Putamen (tissue), 1 donor: ENCODE measurements at places on chromosomes 1 and 21.
A peak's percentile ranks its signal among the peaks of the same experiment; 100 is the strongest.

DNA sequence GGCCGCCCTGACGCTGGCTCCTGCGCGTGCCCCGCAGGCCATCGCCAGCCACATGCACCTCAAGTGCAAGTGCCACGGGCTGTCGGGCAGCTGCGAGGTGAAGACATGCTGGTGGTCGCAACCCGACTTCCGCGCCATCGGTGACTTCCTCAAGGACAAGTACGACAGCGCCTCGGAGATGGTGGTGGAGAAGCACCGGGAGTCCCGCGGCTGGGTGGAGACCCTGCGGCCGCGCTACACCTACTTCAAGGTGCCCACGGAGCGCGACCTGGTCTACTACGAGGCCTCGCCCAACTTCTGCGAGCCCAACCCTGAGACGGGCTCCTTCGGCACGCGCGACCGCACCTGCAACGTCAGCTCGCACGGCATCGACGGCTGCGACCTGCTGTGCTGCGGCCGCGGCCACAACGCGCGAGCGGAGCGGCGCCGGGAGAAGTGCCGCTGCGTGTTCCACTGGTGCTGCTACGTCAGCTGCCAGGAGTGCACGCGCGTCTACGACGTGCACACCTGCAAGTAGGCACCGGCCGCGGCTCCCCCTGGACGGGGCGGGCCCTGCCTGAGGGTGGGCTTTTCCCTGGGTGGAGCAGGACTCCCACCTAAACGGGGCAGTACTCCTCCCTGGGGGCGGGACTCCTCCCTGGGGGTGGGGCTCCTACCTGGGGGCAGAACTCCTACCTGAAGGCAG lies 23.4 kb upstream of the ARF1 start:
- DNase-seq: no peak

GRCh38 chr1:106980121-106980520 lies 76.4 kb upstream of the PRMT6 start:
- DNase-seq: no peak

GRCh38 chr1:29478879-29479278 lies 242.6 kb downstream of the PTPRU start:
- no peak for DNase-seq

DNA sequence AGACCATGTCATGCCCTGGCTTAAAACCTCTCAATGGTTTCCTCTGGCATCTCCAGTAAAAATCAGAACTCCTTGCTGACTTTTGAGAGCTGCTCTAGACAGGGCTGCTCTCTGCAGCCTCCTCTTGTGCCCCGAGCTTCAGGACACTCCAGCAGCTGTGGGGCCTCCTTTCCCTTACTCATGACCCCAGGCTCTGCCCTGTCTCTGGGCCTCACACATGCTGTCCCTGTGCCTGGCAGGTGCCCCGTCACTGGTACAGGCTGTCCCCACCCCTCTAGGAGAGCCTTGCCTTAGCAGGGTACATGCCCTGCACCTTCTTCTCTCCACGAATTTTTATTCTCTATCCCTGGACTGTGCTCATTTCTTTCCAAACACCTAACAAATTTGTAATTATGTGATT lies 43.2 kb downstream of the HIVEP3 start:
- DNase-seq: no peak

GRCh38 chr1:35451125-35451528 lies 106.1 kb downstream of the KIAA0319L start:
- DNase-seq: peak; percentile 81

DNA sequence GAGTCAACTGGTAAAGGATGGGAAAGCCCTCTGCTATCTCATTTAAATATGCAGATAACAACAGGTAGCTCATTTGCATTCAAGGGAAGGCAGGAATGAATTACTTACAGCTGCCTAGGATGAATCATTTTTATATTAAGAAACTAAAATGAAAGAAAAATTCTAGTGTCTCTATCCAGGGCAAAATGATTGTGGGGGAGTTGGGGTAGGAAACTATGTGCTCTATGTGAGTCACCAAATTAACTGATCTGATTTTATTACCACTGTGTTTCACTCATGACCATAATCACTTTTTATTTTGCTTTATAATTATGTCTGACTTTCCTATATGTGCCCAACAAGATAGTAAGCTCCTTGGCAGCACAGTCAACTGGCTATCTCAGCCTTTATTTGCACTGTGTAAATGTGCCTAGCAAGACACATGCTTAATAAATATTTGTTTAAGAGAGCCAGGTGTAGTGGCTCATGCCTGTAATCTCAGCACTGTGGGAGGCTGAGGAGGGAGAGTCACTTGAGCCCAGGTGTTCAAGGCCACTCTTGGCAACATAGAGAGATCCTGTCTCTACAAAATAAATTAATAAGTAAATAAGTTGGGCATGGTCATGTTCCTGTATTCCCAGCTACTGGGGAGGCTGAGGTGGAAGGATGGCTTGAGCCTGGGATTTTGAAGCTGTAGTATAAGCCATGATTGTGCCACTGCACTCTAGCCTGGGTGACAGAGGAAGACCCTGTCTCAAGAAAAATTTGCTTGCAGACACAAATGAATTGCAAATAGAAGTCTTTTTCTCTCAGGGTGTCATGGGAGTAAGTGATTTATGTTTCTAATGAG lies 84.1 kb downstream of the SPAG17 start:
- DNase-seq: peak; percentile 40

- no peak for DNase-seq
These were observed 76.1 kb upstream of the HOOK1 start for GRCh38 chr1:59738591-59739015.

- no peak for DNase-seq
These were observed 8.0 kb downstream of the ALPL start for GRCh38 chr1:21517161-21517589.

GRCh38 chr1:111097356-111098099 lies 42.4 kb downstream of the DRAM2 start:
- no peak for DNase-seq

- DNase-seq: no peak
These were observed 30.3 kb downstream of the PTPRC start for GRCh38 chr1:198669023-198669698.

DNA sequence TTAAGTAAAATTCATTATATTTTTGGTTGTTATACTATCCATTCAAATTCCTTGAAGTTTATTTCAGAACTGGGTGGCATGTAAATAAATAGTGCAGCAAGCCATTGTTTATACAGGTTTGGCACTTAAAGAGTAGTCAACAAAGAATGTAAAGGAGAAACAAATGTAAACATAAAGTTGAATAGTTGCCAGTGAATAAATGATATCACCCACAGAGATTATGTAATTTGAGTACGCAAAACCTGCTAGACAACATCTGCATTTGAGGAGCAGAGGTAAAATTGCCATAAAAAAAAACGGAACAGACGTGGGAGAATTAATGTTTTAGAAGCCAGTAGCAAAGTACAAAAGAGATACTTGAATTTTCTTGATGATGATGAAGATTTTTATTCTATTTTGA lies 111.6 kb downstream of the ADGRL2 start:
- peak; percentile 31 for DNase-seq

DNA sequence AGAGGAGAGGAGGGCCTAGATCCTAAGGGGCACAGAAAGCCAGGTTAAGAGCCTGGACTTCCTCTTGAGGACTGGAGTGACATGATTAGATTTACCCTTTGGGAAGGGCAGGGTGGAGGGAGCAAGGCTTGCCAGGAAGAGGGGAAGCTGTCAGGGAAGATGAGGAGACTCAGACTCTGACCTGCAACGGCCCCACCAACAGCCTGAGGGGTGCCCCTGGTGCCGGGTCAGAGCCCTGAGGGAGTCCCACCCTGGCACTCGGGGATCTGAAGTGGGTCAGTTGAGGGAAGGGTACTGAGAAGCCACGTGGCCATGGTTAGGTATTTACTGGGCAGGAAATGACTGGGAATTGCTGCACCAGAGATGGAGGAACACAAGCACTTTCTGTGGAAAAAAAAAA lies 9.8 kb downstream of the ECE1 start:
- no peak for DNase-seq

DNA sequence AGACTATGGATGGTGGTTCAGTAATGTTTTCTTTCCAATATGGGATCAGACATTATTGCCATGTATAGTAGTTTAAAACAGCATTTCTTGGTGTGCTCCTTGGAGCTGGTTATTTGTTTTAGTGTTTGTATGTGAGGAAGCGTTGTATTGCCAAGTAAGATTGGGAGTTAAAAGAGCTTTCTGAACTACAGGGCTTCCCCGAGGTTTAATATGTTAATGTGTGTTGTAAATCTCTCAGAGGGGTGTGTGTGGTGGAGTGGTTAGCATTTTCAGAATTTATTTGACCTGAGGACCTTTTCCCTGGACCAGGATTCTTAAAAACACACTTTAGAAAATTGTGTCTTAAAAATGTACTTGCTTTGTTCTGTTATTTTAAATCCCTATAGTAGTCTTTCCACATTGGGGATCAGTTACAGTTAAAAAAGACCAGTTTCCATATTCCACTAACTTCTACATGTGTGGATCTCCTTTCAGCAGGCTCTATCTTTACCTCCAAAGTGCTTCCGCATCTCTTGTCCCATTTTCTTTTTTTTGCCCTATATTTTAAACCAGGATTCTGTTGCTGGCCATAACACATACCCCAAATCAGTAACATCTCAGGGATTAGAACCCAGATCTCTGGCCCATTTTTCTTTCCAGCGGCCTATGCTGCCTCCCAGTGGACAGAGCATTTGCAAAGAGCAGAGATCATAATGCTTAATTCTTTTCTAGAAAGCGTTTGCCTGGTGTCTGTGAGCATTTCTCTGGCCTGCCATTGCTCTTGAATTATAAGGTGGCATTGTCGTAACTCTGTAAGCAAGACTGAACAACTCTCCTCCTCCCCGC lies 58.6 kb downstream of the PBX1 start:
- DNase-seq: no peak

DNA sequence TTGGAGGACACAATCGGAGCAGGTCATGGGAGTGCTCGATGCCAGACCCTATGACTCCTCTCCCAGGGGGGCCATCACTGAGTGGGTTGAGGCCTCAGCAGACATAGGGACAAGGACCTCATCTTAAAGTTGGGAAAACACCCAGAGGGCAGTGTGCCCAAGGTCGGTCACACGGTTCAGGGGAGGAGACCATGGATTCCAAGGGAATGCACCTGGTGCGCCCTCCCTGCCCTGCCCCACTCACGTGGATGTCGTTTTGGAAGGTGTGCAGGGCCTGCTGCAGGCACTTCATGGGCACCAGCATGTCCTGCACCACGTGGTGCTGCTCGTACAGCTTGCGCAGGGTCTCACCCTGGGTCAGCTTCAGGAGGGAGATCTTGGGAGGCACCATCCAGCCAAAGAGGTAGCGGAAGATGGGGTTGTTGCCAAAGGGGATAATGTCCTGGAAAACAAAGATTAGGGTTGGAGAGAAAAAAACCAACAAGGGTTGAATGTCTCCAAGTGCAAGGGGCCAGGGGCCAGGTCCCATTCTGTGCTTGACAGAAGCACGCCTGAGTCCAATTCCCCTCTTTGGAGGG lies 33.1 kb downstream of the DHCR24 start:
- DNase-seq: no peak

GRCh38 chr1:1374589-1374928 lies 448 bp downstream of the AURKAIP1 start:
- no peak for DNase-seq

DNA sequence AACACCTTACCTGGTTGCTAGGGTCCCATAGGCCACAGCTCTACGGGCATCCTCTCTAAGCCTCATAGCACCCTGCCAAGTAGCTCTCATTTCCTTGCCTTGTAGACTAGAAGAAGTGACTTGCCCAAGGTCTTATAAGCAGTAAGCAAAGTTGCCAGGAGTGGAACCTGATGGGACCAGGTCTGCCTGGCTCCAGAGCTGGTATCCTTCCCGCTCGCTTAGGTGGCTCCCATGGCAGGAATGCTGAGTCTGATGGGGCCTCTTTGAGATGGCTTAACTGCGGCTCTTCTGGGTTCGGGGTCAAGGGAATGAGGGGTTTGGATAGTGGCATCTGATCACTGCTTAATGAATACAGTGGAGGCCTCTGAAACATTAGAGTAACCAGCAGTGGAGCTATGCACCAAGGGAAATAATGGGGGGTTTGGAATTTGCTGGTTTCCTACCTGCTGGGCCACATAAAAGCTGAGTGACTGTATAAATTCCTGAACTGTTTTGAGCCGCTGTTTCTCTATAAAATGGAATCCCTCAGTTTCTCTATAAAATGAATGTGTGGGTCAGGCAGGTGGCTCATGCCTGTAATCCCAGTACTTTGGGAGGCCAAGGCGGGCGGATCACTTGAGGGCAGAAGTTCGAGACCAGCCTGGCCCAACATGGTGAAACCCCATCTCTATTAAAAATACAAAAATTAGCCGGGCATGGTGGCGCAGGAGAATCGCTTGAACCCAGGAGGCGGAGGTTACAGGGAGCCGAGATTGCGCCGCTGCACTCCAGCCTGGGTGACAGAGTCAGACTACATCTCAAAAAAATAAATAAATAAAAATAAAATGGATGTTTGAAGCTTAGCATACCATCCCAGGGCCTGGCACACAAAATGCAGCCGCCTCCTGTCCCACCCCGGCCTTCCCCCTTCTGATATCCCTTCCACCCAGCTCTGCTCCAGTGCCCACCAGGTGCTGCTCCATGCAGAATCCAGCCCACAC lies 12.4 kb downstream of the FAM151A start:
- DNase-seq: no peak

GRCh38 chr1:60765204-60765603 lies 317.2 kb upstream of the NFIA start:
- no peak for DNase-seq

- no peak for DNase-seq
These were observed 12.3 kb upstream of the IL22RA1 start for GRCh38 chr1:24155011-24155782.

DNA sequence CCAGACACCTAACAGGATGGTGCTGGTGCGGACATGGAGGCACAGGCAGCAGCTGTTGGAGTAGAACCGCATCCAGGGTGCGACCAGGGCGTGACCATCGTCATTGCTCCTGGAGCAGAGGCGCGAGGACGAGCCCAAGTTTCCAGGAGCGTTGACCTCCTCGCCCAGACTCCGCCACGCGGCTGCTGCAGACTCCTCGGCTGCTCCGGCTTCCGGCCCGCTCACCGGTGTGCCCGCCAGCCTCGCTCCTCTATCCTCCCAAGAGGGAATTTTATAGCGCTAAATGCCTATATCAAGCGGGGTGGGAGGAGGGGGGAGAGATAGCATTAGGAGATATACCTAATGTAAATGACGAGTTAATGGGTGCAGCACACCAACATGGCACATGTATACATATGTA lies 5.3 kb upstream of the S100A12 start:
- DNase-seq: no peak

DNA sequence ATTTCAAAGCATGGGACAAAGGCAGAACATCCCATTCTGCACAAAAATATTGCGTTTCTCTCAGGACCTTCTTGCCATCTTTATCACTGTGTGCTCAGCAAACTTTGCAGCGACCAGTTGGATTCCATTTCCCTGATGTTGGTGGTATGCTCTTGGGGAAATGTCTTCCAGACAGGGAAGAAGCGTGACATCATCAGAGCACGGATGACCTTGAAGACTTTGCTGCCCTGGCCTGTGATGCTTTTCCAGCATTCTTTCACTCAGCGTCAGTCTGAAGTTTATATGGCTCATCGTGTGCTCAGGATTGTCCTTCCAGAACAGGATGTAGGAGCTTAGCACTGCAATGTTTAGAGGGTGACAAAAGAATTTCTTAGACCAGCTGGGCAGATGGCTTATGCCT lies 131.4 kb upstream of the F3 start:
- DNase-seq: no peak
